ENCODE measurements at places on chromosomes 1 and 21.
A peak's percentile ranks its signal among the peaks of the same experiment; 100 is the strongest.

- no peak for DNase-seq
Measured at GRCh38 chr1:116827607-116828105, 73.4 kb downstream of the CD2 start.

GRCh38 chr1:44631333-44631646, 43.0 kb downstream of the TMEM53 start:
- no peak for DNase-seq

DNA sequence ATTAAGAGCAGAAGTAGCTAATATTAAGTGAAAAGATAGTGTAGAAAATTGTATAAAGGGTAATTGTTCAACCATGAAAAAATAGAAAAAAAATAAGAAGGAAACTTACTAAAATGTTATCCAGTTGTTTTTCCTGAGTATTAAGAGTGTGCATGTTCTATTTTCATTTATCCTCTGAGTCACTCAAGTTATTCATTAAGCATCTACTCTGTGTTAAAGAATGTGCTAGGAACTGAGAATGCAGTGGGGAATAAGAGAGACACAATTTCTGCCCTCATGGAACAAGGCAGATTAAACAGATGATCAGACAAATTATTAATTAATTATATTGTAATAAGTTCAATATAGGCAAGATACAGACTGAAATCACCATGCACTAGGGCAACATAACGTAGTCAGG, 10.8 kb upstream of the PIGK start:
- no peak for DNase-seq

DNA sequence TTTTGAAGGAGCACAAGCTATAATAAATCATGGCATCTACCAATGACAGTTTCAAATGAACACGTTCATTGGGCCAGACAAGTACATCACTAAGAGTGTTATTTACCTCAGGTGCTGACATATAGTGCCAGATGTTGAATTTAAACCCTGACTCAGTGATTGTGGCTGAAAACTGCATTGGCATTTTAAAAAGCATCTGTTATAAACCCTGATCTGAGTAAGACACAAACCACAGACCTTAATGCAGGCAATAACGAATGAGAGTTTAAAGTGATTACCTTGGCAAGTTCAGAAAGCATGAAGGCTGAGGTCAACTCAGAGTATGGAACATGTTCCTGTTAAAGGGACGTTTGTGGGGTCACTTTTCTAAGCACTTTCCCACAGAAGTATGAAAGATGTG, 865.1 kb upstream of the TMPRSS15 start:
- peak; percentile 16 for DNase-seq

DNA sequence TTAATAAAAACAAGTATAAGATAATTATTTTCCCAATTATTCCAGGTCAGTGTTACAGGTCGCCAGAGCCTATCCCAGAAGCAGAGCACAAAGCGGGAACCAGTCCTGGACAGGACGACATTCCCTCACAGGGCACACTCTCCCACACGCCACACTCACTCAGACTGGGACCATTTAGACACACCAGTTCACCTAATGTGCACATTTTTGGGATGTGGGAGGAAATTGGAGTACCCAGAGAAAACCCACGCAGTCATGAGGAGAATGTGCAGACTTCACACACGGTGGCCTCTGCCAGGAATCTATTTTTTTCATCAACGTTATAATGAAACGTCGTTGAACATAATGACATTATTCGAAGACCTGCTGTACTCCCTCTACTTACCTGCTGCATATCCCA, 20.5 kb upstream of the NRDC start:
- DNase-seq = no peak

- no peak for DNase-seq
Measured at GRCh38 chr1:192598589-192598988, 23.0 kb downstream of the RGS1 start.

- no peak for DNase-seq
Measured at GRCh38 chr1:59164371-59164770, 132.5 kb upstream of the FGGY start.

DNA sequence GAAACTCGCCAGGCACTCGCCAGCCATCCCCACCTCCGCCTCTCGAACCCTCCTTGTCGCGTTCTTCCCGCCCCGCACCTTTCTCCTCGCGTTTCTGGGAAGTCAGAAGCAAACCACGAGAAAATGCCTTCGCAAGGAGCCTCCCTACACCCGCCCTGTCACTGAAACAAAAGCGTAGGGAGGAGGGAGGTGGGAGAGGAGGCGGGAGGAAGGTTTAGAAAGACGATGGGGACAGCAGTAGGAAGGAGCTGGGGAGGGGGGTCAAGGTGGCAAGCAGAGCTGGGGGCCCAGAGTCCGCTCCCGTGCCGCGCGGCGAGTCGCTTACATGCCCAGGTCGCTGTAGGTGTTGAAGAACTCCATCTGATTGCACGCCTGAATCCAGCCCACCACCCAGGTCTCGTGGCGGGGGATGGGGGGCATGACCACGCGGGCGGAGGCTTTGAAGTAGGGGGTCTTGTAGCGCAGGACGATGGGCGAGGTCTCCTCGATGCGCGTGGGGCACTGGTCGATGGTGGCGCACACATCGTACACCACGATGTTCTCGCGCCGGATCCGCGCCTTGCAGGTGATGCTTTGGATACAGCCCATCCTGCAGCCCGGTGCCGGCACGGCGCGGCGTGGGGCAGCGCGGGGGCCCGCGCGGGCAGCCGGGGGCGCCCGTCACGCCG, 1.0 kb downstream of the FAM78B start:
- DNase-seq = peak; percentile 74

GRCh38 chr1:221066351-221067001, 187.2 kb downstream of the HLX start:
- DNase-seq = no peak

- no peak for DNase-seq
Measured at GRCh38 chr1:23997812-23998211, 17.7 kb upstream of the SRSF10 start.

DNA sequence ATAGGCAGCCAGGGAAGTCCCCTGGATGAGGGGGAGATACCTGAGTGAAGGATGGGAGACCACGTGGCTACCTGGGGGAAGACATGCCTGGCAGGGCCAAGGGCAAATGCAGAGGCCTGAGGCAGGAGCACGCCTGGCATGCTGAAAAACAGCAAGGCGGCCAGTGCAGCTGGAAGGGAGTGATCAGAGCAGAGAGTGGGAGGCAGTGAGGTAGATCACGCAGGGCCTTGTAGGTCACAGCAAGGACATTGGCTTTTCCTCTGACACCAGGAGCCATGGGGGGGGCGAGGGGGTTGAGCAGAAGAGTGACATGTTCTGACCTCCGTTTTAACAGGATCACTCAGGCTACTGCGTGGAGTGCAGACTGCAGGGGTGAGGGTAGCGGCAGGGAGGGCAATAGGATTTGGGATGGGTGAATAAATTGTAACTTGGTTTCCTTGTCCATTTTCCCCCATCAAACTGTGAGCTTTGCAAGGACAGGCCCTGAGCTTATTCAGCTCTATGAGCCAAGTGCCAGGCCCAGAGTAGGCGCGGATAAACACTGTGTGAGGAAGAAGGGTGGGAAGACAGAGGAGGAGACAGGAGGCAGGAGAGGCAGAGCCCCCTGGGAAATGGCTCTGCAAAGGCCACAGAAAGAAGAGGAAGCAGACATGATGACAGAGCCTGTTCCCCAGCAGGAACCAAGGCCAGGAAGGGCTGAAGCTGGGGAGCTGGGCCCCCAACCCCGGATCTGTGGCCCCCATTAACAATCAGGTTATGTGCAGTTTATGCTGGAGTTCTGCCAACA, 16.6 kb downstream of the IFI6 start:
- DNase-seq = peak; percentile 88

DNA sequence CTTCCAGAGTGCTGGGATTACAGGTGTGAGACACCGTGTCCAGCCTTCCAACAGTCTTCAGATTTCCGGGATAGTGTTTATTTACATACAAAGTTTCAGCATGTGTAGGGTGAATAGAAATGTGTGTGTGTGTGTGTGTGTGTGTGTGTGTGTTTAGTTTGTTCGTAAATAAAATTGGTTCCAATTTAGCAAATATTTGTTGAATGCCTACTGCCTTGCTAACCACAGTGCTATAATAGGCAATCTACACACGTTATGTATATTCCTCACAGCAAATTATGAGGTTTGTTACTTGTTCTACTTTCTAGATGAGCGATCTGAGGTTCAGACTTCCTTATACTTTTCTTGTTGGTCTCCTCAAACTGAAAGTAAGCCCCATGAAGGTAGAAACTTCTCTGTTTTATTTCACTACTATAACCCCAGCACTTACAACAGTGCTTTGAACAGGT, 32.8 kb upstream of the EPS15 start:
- DNase-seq = no peak

DNA sequence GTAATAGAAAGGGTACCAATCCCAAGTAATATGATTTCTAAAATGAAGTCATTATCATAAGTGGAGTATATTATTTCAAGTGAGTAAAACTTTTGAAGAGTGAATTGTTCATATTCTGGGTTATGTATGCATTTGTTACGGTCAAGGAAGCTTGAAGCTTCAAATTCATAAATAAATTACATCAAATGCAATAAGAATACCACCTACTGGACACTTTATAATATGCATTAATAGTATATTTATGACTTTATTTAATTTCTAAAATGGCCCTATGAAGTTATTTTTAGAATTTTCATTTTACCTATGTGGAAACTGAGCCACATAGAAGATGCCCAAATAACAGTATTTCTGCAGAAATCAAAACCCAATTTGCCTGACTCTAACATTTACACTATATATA, 260.6 kb downstream of the SMYD3 start:
- no peak for DNase-seq

DNA sequence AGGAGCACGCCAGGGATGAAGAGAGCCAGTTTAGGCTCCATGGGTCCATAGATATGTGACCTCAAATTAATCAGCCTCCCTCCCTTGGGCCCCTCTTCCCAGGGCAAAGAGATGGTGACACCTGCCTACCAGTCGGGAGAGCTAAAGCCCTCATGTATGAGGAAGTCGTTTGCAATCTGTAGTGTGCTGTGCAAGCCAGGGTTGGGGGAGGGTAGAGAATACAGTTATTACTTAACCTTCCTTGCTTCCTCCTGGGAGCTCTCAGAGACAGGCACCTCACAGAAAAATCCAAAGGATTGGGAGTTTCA, 4.0 kb downstream of the PGLYRP4 start:
- no peak for DNase-seq

GRCh38 chr21:14603202-14603601, 57.1 kb upstream of the SAMSN1 start:
- no peak for DNase-seq

- DNase-seq = no peak
Measured at GRCh38 chr1:186894415-186894814, 65.7 kb downstream of the PLA2G4A start.

- peak; percentile 81 for DNase-seq
Measured at GRCh38 chr1:42845866-42846256, 552 bp upstream of the ZNF691 start.
